Chondrocyte (in vitro differentiated cells): ENCODE measurements at places on chromosomes 5 and 9. TPM values are rescaled to one million over a fixed set of nuclear protein-coding genes. Genes with fewer than 3 reads are reported as not detected.

DNA sequence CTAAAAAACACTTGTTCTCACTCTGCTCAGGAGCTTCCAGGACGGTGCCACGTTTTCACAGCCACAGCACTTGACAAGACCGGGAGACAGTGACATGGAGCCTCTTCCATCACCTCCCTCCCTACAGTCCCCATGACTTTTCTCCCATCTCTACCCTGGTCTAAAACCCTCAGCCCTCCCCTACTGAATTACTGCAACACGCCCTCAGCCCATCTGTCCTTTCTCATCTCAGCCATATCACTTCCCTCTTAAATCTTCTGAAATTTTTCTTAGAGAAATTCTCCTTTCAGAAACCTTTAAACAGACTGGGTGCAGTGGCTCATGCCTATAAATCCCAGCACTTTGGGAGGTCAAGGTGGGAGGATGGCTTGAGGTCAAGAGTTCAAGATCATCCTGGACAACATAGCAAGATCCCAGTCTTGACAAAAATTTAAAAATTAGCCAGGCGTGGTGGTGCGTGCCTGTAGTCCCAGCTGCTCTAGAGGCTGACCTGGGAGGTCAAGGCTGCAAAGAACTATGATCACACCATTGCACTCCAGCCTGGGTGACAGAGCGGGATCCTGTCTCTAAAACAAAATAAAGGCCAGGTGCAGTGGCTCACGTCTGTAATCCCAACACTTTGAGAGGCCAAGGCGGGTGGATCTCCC lies 125.8 kb downstream of the MYO10 start:
- peaks cover 2% of the 10 kb centered on the region for H3K36me3 ChIP-seq
- peak overlapping the region; percentile 47 for H3K4me3 ChIP-seq
- DNase-seq = no peak
- H3K27ac ChIP-seq = peak overlapping the region; percentile 86

Gene ZDHHC11
- 1.9 to 4.7 TPM (median 2.3 TPM) in 3 replicates for total RNA-seq

DNA sequence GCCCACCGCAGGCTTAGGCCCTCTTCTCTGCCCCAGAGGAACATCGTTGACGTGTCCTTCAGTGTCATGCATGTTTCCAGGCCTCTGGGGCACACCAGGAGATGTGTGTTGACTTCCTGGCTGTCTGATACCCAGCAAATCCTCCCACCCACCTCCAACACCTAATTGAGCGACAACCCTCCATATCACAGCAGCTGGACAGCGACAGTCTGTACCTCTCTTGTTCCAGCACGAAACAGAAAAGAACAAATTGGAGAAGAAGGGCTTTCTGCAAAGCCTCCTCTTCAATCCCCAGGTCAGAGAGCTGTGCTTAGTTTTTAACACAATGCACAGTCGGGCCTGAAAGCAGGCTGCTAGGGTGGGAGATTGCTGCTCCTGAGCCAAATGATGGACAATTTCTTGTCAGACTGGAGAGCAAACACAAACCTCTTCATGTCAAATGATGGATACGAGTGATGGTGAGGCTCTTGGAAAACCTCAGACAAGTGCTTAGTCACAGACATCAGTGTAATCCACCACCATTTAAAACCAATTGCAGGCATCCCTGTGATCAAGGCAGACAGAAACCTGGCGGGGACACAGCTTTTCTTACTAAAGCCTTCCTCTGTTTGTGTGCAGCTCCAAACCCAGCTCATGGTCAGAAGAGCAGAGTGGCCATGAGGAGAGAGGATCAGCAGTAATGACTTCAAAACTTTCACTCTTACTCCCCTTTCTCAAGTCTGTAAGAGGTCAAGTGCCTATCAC lies 110.6 kb downstream of the EBF1 start:
- peak overlapping the region; percentile 27 for H3K27ac ChIP-seq
- peaks cover 56% of the 10 kb centered on the region for H3K4me1 ChIP-seq
- H3K27me3 ChIP-seq = no peaks in the 10 kb centered on the region
- no peak for DNase-seq
- no peak overlapping the region for H3K4me3 ChIP-seq

Gene NUTM2G
- total RNA-seq = 0.10 to 0.15 TPM in 2 of 3 replicates, not detected in the other

- H3K27ac ChIP-seq = no peak overlapping the region
- peaks cover 28% of the 10 kb centered on the region for H3K4me1 ChIP-seq
- DNase-seq = no peak
- H3K36me3 ChIP-seq = peaks cover 3% of the 10 kb centered on the region
Measured at GRCh38 chr5:143685246-143685815, 126.6 kb upstream of the HMHB1 start.

GRCh38 chr5:140734354-140734753 lies 34.1 kb downstream of the ZMAT2 start:
- no peak overlapping the region for H3K4me3 ChIP-seq
- DNase-seq = no peak
- no peak overlapping the region for H3K27ac ChIP-seq
- H3K27me3 ChIP-seq = peaks cover 13% of the 10 kb centered on the region
- H3K4me1 ChIP-seq = no peaks in the 10 kb centered on the region

- no peak overlapping the region for H3K27ac ChIP-seq
- H3K36me3 ChIP-seq = peaks cover 4% of the 10 kb centered on the region
- H3K4me3 ChIP-seq = no peak overlapping the region
- H3K4me1 ChIP-seq = peaks cover 33% of the 10 kb centered on the region
- H3K27me3 ChIP-seq = no peaks in the 10 kb centered on the region
- no peak for DNase-seq
Measured at GRCh38 chr9:121658166-121658565, 6.7 kb downstream of the DAB2IP start.

Gene IFNA13
- not detected in 3 replicates for total RNA-seq

DNA sequence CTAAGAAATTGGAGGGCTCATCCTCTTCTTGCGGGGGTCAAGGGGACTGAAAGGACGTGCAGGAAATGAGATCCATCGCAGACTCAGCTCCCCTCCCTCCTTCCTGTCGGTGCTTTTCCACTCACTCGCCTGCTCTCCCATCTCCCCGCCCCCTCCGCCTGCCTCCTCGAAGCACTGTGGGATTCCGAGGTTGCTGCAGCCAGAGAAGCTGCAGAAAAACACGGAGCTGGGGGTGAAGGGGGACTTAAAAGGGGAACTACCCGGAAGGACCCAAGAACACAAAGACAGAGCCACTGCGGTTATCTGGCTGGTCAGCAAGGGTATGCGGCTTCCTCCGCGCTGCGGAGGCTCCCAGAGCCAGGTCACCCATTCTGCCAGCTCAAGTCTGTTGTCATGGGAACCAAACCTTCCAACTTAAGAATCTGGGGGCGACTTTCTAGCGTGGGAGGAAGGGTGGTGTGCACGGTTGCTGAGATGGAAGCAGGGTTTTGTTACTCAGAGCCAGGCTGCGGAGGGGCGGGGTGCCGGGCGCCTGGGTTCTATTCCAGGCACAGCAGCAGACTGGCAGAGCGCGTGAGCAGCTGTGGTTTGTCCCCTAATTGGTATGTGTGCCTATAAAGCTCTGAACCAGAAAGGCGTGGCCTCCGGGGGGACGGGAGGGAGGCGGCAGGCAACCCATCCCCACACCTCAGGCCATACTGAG lies 24.9 kb downstream of the PCDHGC5 start:
- peaks cover 87% of the 10 kb centered on the region for H3K4me1 ChIP-seq
- DNase-seq = no peak
- H3K4me3 ChIP-seq = peak overlapping the region; percentile 73
- H3K27ac ChIP-seq = peak overlapping the region; percentile 98

DNA sequence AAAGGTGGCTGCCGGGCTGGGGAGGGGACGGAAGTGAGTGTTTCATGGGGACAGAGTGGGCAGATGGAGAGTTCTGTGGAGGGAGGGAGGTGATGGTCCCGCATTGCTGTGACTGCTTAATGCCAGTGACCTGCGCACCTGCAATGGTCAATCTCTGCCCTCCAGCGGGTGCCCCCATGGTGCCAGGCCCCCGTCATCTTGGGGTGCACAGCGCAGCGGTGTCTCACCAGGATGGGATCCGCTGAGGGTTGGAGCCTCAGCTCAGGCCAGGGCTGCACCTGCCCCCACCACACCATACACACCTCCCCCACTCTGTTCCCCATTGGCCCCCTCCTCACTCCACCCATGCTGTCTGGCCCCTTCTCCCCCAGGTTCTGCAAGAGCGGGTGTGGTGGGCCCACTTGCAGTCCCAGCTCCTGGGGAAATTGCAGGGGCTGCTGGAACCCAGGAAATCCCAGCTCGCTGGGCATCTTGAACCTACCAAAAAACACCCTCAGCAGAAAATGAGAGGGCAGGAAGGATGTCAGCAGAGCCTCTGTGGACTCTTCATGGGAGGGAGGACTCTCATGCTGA lies 12.1 kb upstream of the CAMSAP1 start:
- H3K4me1 ChIP-seq = no peaks in the 10 kb centered on the region
- DNase-seq = peak; percentile 75
- H3K4me3 ChIP-seq = no peak overlapping the region
- H3K27ac ChIP-seq = no peak overlapping the region
- H3K27me3 ChIP-seq = no peaks in the 10 kb centered on the region

DNA sequence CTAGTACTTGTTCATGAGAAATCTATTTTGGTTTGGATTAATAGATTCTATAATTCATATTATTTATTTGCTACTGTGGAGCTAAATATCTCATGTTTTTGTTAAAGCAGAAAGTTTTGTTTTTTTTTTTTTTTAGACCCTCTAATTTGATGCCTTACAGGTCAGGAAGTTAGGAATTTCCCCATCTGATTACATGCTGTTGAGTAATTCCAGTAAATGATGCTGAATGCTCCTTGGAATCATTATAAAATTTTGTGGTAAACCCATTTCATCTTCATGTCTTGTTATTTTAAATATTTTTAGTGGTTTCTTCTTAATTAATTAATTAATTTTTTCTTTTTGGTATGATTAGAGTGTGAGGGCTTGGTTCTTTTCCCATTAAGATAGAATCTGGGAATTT lies 35.6 kb downstream of the NNT start:
- H3K27ac ChIP-seq = no peak overlapping the region
- peaks cover 2% of the 10 kb centered on the region for H3K36me3 ChIP-seq
- H3K27me3 ChIP-seq = no peaks in the 10 kb centered on the region
- H3K4me1 ChIP-seq = peaks cover 65% of the 10 kb centered on the region
- no peak for DNase-seq
- H3K4me3 ChIP-seq = no peak overlapping the region

- H3K27me3 ChIP-seq = no peaks in the 10 kb centered on the region
- no peaks in the 10 kb centered on the region for H3K36me3 ChIP-seq
- peak overlapping the region; percentile 94 for H3K27ac ChIP-seq
Measured at GRCh38 chr5:82387819-82388166, 109.6 kb upstream of the RPS23 start.

Gene CD180
- total RNA-seq = not detected in 3 replicates

Gene RFX3
- total RNA-seq = 4.0 to 10.6 TPM (median 4.1 TPM) in 3 replicates

Gene POMT1
- total RNA-seq = 46.7 to 48.0 TPM (median 46.8 TPM) in 3 replicates

- no peak for DNase-seq
- no peak overlapping the region for H3K4me3 ChIP-seq
- H3K27me3 ChIP-seq = no peaks in the 10 kb centered on the region
- peaks cover 2% of the 10 kb centered on the region for H3K4me1 ChIP-seq
- H3K27ac ChIP-seq = no peak overlapping the region
Measured at GRCh38 chr9:105283795-105284194, 39.3 kb downstream of the SLC44A1 start.

GRCh38 chr5:158940977-158941376 lies 158.7 kb downstream of the EBF1 start:
- H3K27me3 ChIP-seq = no peaks in the 10 kb centered on the region
- H3K4me3 ChIP-seq = no peak overlapping the region
- peaks cover 44% of the 10 kb centered on the region for H3K36me3 ChIP-seq
- H3K4me1 ChIP-seq = peaks cover 42% of the 10 kb centered on the region

GRCh38 chr5:89106480-89106879 lies 223.5 kb upstream of the MEF2C start:
- no peak overlapping the region for H3K27ac ChIP-seq
- peaks cover 14% of the 10 kb centered on the region for H3K4me1 ChIP-seq
- no peak for DNase-seq

GRCh38 chr9:70901746-70902145 lies 219.7 kb downstream of the TRPM3 start:
- H3K4me1 ChIP-seq = peaks cover 12% of the 10 kb centered on the region
- H3K27me3 ChIP-seq = no peaks in the 10 kb centered on the region
- no peak overlapping the region for H3K4me3 ChIP-seq
- DNase-seq = no peak
- H3K27ac ChIP-seq = no peak overlapping the region

Gene BARHL1
- total RNA-seq = not detected in 3 replicates

DNA sequence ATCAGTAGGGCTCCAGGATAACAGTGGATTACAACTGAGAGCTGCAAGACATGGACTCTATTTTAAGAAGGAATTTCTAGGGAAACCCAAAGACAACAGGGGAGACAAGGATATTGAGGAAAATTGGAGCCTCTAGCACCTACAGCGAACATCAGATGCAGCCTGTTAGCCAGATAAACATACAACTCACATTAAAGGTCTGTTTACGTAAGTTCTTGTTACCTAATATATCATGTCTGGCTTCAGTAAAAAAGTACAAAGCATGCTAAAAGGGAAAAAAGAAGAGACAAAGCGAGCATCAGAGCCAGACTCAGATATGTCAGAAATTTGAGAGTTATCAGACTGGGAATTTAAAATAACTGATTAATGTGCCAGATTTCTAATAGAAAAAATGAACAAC lies 17.2 kb downstream of the GNPDA1 start:
- H3K36me3 ChIP-seq = peaks cover 26% of the 10 kb centered on the region
- H3K27me3 ChIP-seq = no peaks in the 10 kb centered on the region
- H3K27ac ChIP-seq = no peak overlapping the region
- no peak overlapping the region for H3K4me3 ChIP-seq
- H3K4me1 ChIP-seq = peaks cover 6% of the 10 kb centered on the region

GRCh38 chr5:134467231-134467630 lies 55.5 kb upstream of the CDKN2AIPNL start:
- peaks cover 3% of the 10 kb centered on the region for H3K36me3 ChIP-seq
- peak overlapping the region; percentile 69 for H3K4me3 ChIP-seq
- peak overlapping the region; percentile 97 for H3K27ac ChIP-seq
- peaks cover 43% of the 10 kb centered on the region for H3K4me1 ChIP-seq
- DNase-seq = peak; percentile 46

Gene FAM221B
- not detected in 3 replicates for total RNA-seq

Gene PCDHB7
- 1.1 to 2.5 TPM (median 1.2 TPM) in 3 replicates for total RNA-seq
